ENCODE measurements at places on chromosomes 5 and 9. TPM values are rescaled to one million over a fixed set of nuclear protein-coding genes. Genes with fewer than 3 reads are reported as not detected.

Gene CA9
- not detected for total RNA-seq

Gene LCN10
- not detected for total RNA-seq

DNA sequence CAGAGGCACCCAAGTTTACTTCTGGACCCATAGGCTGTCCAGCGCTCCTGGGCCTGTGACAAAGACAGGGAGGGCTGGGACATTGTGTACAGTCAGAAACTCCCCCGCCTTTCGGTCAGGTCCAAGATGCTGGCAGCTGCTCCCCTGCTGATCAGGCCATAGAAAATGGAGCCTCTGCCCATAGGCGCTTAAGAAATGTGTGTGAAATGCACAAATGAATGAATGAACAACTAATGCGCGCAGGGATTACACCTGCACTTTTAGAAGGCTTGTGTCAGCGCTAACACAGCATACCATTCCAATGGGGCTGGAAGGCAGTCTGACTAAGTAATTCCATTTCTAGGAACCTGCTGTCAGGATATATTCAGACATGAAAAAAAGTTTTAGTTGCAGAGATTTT, 16.3 kb downstream of the PTPN3 start:
- no peak for DNase-seq

- DNase-seq = no peak
Measured at GRCh38 chr5:178338750-178339144, 106.1 kb upstream of the PHYKPL start.

Gene SMC2
- total RNA-seq = 9.1 TPM

- no peak for DNase-seq
Measured at GRCh38 chr5:11293523-11293922, 532.5 kb upstream of the DAP start.

Data from osteoblast (primary cell).